HL-60 (cell line): ENCODE measurements at places on chromosomes 3 and 15.

- DNase-seq, result no peak
Observed at GRCh38 chr3:126347543-126348161, 9.6 kb downstream of the KLF15 start.

GRCh38 chr15:26879706-26880105 is 12.8 kb downstream of the GABRA5 start:
- no peak for DNase-seq

- no peak for DNase-seq
Observed at GRCh38 chr3:93981649-93982048, 1.7 kb downstream of the ARL13B start.

DNA sequence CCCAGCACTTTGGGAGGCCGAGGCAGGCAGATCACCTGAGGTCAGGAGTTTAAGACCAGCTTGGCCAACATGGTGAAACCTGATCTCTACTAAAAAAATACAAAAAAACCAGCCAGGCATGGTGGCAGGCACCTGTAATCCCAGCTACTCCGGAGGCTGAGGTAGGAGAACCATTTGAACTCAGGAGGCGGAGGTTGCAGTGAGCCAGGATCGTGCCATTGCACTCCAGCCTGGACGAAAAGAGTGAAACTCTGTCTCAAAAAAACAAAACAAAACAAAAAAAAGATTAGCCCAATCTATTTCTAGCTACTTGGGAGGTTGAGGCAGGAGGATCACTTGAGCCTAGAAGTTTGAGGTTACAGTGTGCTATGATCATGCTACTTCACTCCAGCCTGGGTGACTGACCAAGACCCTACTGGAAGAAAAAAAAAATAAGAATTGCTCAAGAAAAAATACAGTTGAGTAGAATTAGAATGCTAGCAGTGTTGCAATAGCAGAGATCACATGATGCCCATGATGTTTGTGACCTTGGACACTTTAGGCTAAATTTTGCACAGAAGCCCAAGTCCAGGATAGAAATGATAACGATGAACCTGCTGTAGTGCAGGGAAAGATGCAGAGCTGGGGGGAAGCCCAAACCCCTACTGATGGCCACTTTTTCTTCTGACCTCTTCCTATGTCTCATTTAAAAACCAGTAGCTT is 162.2 kb downstream of the LPP start:
- peak; percentile 48 for DNase-seq
